AG09309 (cell line): ENCODE measurements at places on chromosomes 5 and 9.

DNA sequence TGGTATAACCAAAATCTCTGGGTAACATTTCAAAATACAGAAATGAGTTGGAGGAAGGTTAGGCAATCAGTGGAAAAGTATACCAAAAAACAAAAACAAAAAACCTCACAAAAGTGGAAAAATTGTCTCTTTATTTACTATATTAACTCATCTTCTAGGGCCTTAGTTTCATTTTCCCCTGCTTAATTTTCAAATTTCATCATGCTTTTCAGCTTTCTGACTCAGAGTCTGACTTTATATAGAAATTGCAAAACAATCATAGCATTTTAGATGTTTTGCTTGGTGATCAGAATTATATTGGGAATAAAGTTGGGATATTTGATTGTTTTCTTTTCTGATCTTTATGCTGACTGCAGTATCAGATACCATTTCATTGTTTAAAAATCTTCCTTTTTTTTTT is 257.0 kb upstream of the PRR16 start:
- peak; percentile 4 for DNase-seq

- DNase-seq = no peak
Measured at GRCh38 chr9:6614489-6614888, 31.0 kb downstream of the GLDC start.

DNA sequence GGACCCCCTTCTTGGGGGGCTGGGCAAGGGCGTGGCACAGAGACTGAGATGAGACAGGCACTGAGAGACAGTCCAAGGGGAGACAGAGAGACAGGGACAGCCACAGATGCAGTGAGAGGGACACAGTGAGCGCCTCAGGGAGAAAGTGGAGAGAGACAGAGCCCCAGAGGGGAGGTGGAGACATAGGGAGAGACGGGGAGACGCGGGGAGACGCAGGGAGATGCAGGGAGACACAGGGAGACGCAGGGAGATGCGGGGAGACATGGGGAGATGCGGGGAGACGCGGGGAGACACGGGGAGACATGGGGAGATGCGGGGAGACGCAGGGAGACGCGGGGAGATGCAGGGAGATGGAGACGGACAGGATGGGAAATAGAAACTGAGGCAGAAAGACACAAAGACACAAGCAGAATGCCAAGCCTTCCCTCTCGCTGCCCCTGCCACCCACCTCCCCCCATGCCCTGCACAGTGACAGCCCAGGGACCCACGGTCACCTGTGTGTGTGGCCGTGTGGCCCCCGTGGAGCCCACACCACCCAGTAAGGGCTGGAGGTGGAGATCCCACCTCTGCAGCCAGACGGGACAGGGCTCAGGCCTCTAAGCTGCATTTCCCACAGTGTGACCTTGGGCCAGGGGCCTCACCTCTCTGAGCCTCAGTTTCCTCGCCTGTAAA is 8.8 kb downstream of the FIBCD1 start:
- no peak for DNase-seq

GRCh38 chr9:131312822-131313770 is 23.6 kb downstream of the PLPP7 start:
- no peak for DNase-seq

- DNase-seq = peak; percentile 94
Measured at GRCh38 chr5:96226941-96227552, 206.0 kb downstream of the PCSK1 start.

- no peak for DNase-seq
Measured at GRCh38 chr5:145118127-145118526, 717.0 kb downstream of the PRELID2 start.

- DNase-seq = no peak
Measured at GRCh38 chr9:127877566-127877998, at the start of gene AK1. AK1 (minus strand) TSS chr9:127877675; CDS start chr9:127874617, 3,058 bp downstream.

DNA sequence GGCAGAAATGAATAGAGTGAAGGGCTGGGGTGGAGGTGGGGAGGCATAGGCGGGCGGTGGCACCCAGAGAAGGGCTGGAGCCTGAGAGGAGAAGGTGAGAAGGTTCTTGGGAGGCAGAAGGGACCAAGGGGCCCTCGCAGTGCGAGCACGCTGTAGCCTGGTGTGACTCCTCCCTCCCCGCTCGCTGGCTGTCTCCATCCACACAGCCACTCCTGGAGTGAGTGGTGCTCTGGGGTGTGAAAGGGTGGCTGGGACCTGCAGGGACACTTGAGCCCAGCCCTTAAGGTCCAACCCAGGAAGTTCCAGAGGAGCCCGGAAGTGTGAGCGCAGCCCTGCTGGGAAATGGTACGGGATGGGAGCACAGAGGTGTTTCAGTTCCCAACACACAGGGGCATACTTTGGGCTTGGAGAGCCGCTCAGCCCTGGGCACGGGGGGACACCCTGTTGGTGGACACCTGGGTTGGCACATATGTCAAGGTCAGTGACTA is 9.3 kb upstream of the SCGB3A1 start:
- DNase-seq = no peak

GRCh38 chr5:173493040-173493439 is 123.4 kb downstream of the BOD1 start:
- DNase-seq = no peak

DNA sequence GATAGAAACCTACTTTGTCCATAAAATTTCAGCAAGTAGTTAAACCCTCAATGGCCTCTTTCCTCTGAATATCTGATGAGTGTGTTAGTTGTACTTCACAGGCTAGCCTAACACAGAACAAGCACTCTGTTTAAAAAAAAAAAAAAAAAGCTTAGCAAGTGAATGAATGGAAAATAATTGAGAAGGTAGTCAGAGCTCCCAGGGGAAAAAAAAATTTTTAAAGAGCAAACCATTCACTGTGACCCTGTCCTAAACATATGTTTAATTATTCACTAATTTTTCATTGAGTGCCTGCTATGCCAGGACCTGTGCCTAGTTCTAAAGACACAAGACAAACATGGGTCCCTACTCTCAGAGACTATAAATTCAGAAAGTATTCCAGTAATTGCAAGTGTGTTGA is 69.3 kb downstream of the SH3RF2 start:
- DNase-seq = no peak

- DNase-seq = no peak
Measured at GRCh38 chr5:78360924-78361630, 660 bp downstream of the SCAMP1 start.

DNA sequence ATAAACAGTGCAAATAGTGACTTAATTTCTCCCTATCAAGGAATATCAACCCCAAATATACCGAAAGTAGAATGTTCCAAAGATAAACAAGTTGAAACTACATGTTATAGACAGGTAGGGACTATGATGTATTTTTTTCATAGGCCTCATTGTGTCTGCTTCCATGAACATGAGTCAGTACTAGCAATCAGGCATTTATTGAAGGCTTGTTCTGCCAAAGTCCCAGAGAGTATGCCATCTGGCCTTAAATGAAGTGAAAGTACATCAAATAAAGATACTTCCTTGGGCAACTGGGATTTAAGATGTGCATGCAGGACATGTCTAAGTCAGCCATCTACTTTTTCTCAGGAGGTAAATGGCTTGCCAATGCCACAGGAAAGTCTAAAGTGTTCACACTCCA is 6.5 kb downstream of the GHR start:
- no peak for DNase-seq

- DNase-seq = no peak
Measured at GRCh38 chr5:10448754-10449360, 7.2 kb downstream of the ROPN1L start.

GRCh38 chr9:121960665-121961064 is 132.4 kb downstream of the TTLL11 start:
- DNase-seq = no peak

DNA sequence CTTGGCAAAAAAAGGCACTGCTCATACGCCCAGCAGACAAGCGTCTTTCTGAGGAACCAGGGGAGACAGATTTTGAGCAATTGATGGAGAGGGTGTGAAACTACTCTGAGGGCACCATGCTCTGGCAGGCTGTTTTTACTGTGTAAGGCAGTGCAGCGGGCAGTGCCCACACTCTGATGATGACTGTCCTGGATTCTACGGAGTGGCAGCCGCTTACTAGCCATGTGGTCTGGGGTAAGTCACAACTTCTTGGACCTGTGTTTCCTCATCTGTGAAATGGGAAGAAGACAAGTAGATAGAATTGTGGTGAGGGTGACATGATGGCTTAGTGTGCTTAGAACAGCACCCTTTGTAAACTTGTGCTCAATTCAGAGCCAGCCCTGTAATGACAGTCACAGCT is 38.8 kb downstream of the FABP6 start:
- DNase-seq = no peak
